ENCODE measurements at places on chromosomes 1 and 21.
A peak's percentile ranks its signal among the peaks of the same experiment; 100 is the strongest.

DNA sequence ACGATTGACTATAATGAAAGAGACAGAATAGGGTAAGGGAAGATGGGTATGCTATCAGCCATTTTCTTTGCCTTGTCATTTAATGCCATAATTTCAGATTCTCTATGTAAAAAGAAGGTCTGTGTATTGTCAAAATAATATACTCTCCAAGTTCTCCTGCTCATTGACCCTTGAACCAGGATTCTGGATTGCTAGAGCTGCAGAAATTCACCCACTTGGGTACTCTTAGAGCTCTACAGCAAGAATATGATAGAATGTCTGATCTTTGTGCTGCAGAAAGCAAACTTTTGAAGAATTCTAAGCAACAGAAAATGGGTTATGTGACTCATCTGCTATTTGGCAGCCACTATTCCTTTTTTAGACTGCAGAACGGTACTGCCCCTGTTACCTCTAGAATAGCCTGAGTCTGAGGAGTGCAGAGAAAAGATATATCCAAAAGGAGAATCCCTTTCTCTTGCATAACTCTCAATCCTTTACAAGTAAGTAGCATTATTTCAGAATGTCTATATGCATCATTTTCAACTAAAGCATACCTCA is 78.2 kb upstream of the TENT5C start:
- DNase-seq, result no peak

GRCh38 chr1:230330157-230330556 is 96.0 kb downstream of the PGBD5 start:
- no peak for DNase-seq

DNA sequence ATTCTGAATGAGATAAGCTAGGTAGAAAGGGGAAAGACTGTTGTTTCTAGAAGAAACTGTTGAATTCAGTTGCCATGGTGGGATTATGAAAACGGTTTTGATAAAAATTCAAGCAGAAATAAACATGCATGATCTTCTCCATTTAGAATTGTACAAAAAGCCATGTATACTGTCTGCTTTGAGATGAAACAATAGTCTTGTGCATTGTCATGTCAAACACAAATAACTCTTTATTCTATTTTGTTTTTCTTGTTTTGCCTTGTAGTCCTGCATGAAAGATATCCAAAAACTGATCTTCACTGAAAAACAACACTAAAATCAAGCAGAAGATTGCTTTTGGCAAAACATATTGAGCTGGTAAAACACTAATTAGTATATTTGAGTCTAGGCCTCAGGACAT is 659.9 kb downstream of the LTN1 start:
- no peak for DNase-seq

- DNase-seq, result no peak
These were observed 6.7 kb downstream of the NCMAP start for GRCh38 chr1:24562625-24563024.

DNA sequence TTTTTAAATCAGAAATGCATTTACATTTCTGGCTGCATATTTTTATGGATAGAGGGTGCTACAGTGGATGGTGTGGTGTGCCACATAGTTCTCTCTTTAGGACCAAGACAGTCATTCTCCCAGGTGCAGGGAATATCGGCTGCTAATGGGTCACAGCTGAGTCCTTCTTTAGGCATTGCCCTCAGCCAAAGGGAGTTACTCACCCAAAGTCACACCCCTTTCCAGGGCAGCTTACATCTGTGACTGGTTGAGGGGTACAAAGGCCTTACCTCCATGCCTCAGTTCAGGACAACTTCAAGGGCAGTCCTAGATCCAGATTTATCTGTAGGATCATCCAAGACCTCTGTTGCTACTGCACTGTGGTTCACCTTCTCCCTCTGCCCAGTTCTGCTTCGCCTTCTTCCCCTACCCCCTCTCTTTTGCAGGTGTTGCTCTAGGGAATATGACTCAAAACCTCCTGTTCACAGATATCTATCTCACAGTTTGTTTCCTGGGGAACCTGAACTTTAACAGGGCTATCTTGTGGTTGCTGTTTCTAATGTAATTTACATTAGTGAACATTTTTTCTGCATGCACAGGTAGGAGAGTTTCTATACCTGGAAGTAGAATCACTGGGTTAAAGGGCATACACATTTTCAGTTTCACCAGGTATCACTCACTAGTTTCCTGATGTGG is 413.9 kb downstream of the RPS6KC1 start:
- DNase-seq, result no peak

DNA sequence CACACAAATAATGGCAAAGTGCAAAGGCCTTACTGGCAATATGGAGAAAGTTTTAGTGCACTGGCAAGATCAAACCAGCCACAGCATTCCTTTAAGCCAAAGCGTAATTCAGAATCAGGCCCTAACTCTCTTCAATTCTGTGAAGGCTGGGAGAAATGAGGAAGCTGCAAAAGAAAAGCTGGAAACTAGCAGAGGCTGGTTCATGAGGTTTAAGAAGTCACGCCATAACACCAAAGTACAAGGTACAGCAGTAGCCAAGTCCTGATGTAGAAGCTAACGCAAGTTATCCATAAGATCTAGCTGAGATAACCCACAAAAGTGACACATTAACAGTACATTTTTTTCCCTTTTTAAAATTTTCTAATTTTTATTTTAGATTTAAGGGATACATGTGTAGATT is 57.1 kb downstream of the SLC27A3 start:
- no peak for DNase-seq

DNA sequence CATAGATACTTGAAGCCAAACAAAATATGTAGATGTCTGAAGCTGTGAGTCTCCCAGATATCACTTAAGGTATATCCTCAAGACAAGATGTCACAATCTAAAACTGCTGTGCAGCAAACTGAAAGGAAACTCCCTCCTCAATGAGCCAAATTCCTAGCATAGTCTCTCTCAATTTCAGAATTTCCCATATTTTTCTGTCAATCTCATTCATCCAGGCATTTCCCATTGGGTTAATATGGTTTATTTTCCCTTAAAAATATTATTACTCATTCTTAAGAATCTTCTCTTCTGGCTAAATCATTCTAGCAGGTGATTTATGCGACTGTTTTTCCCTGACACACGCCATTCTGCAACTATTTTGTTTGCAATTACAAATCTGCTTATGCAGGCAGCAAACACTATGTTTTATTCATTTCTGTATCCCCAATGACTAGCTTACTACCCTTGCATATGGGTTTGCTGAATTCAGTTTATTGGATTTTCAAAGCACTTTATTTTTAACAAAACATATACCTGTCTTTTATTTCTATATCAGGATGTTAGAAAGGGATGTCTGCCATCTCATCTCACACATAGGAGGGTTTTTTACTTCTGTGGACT is 69.9 kb downstream of the TNFSF4 start:
- no peak for DNase-seq

- DNase-seq, result no peak
These were observed 129.1 kb upstream of the RAB4A start for GRCh38 chr1:229141689-229142377.

- DNase-seq, result no peak
These were observed 48.7 kb downstream of the OVGP1 start for GRCh38 chr1:111378791-111379190.

- no peak for DNase-seq
These were observed 13.1 kb downstream of the ICMT start for GRCh38 chr1:6222636-6223035.

DNA sequence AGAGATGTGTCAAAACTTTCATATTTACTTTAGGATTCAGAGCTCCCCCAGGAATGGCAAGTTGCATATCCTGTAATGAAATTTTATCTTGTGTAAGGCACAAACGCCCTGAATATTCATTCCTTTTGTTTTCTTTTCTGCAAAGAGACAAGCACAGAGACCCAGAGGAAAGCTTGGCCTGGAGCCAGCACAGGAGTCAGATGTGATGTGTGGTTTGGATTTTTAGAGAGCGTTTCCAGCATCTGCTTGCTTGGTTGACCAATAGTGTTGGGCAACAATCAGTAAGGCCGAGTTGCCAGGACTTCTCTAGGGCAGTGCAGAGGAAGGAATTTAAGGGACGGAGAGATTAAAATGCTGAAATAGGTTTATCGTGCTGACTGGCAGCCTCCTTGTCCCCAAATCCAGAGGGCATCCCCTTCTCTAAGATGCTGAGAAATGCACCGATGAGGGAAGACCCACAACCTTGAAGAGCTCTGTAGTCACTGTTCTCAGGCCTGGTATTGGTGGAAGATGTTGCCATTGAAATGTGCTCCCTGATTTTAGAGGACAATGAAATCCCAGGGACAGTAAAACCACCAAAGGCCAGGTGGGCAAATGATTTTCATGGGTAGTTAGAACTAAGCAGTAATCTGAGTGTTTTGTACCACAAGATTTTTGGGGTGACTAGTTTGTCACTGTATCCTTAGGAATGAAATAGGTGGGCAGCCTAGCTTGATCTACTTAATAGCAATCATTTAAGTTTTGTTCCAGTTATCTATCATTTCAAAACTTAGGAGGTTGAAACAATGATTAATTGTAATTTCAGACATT is 37.9 kb upstream of the RHOU start:
- DNase-seq, result no peak

DNA sequence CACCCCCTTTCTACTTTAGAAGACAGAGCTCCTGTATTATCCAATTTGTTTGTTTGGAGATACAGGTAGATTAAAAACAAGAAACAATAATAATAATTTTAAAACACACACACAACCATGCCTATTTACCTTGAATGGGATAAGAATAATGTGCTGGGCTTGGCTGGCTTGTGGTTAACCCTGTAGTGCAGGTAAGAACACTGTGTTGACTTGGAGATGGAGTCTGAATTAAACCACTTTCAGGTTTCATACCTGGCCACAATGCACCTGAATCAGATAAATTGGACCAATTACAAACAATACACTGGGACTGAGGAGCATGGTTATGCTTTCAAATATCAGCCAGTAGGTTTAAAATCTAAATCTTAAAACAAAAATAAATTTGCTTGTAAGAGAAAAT is 60.8 kb downstream of the EYA3 start:
- no peak for DNase-seq

GRCh38 chr1:26459573-26460031 is 12.6 kb upstream of the HMGN2 start:
- DNase-seq, result no peak

DNA sequence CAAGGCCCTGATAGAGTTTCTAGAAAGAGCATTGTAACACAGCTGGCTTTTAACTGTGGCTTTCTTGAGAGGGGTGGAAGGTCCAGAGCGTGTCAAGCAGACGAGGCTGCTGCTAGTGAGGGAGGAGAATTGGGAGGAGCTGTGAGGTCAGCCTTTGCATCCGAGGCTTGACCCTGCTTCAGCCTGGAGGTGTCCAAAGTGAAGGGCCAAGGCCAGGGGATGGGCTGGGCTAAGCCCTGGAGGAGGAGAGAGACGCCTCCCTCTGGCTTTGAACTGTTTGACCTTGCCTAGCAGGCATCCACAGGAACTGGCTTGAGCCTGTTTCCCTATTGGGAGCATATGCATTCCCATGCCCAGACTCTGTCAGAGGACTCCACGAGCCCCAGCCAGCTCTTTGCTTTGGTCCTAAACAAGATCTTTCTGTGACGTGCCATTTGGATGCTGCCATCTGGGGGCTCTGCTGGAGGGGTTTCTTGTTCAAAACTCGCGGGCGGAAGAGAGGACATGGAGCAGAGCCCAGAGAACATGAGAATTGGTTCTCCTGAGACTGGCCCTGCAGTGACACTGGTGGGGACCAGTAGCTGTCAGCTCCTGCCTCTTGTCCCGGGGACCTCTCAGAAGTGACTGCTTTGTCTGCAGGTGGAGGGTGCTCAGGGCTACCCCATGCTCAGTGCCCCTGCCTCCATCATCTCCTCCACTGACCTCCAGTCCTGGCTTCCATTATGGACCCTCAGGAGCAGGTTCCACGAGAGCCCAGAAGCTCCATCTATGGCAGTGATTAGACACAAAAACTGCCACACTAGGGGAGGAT is 5.5 kb downstream of the ACTRT2 start:
- DNase-seq, result peak; percentile 2

DNA sequence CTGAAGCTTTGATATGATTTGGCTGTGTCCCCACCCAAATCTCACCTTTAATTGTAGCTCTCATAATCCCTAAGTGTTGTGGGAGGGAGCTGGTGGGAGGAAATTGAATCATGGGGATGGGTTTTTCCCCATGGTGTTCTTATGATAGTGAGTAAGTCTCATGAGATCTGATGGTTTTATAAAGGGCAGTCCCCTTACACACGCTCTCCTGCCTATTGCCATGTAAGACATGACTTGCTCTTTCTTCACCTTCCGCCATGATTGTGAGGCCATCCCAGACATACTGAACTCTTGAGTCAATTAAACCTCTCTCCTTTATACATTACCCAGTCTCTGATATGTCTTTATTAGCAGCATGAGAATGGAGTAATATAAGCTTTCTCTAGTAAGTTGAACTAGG is 261.9 kb downstream of the HLX start:
- DNase-seq, result no peak

- no peak for DNase-seq
These were observed 123.9 kb downstream of the ETS2 start for GRCh38 chr21:38929652-38930051.

DNA sequence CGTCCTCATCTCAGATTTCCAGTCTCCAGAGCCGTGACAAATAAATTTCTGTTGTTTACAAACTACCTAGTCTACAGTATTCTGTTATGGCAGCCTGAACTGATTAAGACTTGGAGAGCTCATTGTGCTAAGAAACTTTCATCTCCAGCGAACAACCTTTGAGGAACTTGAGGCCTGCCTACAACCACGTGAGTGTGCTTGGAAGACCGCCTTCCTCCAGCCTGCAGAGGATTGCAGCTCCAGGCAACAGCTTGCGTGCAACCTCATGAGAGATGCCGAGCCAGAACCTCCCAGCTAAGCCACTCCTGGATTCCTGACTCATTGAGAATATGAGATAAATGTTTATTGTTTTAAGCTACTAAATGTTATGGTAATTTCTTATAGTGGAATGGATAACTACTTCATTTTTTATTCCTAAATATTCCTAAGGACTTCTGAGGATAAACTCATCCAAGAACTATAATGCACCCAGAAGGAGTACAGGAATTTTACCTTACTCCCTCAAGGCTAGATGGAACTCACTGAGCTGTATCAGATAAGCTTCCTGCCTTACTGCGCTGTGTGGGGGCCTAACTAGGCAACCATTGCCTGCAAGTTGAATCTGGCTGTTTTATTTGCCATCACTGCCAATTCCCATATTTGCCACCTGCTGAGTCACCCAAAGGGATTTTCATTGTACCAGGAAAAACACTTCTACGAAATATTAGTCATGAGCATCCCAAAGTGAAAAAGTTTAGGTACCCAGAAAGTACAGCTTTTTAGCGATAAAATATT is 17.6 kb downstream of the FAM177B start:
- peak; percentile 92 for DNase-seq

- DNase-seq, result no peak
These were observed 112.7 kb downstream of the FGGY start for GRCh38 chr1:59409549-59409948.

DNA sequence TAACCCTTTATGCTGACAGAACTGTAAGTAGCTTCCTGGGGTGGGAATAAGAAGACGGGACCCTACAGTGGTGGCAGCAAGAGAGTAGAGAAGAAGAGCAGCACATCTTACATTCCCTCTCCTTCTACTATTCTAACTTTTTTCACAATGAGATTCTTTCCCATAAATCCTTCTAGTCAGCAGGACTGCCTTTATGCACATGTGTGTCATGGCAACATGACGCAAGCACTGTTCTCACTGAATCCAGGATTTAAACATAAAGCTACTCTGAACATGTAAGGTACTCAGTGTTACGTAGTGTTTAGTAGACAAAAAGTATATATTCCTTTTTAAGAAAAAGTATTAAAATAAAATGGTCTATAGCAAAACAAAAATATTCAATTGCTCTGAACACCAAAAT is 309.7 kb upstream of the LYPLAL1 start:
- no peak for DNase-seq

GRCh38 chr1:169933984-169934725 is 40.5 kb upstream of the SCYL3 start:
- DNase-seq, result no peak
